Cortex of kidney (tissue), 1 donor: ENCODE measurements at places on chromosomes 7 and 10.

- DNase-seq = no peak
Observed at GRCh38 chr10:21083861-21084260, 186.8 kb upstream of the NEBL start.

DNA sequence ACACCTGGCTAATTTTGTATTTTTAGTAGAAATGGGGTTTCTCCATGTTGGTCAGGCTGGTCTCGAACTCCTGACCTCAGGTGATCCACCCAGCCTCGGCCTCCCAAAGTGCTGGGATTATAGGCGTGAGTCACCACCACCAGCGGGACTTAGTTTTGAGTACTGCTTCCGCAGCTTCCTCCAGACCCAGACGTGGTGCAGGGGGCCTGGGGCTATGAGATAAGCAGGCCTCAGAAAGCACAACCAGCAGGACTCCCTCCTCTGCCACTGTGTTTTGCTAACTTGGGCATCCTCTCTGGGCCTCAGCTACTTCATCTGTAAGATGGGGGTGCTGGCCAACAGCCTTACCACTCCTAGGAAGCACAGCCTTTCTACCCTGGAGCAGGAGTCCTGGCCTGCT lies 37.8 kb downstream of the GOLGA7B start:
- DNase-seq = no peak

DNA sequence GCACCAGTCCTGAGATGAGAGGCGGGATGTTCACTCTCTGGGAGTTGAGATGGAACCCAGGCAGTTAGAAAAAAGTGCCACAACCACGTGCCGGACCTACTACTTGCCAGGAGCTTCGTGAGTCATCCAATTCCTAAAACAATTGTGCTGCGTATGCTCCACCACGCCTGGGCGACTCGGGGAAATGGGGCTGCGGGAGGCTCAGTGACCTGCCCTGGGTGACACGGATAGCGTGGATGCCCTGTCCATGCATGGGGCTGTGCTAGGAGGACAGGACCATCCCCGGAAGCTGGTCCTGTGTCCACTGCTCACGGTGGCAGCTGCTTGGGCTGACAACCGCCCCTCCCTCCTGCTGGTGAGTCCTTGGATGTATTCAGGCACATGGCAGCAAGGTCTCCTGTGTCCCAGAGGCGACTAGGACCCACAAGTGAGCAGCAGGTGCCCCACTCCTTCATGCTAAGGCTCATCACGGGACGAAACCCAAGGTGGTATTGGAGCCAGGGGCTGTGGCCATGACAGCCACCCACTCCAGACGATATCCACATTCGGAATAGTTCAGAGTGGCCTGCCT lies 90.4 kb downstream of the BMS1 start:
- DNase-seq = no peak

GRCh38 chr7:137446025-137446424 lies 102.5 kb upstream of the PTN start:
- DNase-seq = no peak

- no peak for DNase-seq
Observed at GRCh38 chr7:100372256-100372655, 1.0 kb upstream of the PILRA start.

- DNase-seq = no peak
Observed at GRCh38 chr7:36923943-36924436, 199.7 kb upstream of the AOAH start.

GRCh38 chr10:287814-288213 lies 152.6 kb downstream of the ZMYND11 start:
- DNase-seq = no peak

DNA sequence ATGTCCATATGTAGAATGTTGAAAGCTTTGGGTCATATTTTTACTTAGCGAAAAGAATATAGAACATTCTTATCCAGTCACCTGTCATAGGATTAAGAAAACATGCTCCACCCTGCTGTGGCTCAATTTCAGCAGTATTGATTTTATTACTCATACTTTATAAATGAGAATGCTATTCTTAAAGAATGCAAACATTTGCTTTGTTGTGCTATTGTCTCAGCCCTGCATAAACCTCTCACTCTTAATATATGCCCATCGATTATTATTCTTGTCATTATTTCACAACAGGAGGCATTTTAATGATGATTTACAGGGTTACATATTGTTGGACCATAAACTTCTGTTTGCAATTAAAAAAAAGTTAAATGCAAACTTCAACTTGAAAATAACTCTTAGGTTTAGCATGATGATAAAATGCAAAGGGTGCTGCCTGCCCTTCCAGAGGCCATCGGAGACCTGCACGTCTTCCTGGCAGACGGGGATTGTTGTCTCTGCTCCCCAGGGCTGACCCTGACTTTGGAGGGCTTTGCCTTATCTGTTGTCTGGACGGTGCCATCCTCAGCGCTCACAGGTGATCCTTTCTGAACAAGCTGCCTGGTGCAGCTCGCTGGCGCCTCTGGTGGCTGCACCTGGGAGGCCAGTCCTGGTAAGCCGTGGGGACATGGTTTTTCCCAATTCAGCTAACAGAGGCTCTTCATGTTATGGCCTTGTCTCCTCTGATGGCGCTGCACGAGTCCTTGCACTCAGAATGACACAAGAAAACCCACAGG lies 50.0 kb upstream of the SHH start:
- no peak for DNase-seq
